Pancreas (tissue), 10 donors: ENCODE measurements at places on chromosomes 5 and 9. TPM values are rescaled to one million over a fixed set of nuclear protein-coding genes. Genes with fewer than 3 reads are reported as not detected.
A peak's percentile ranks its signal among the peaks of the same experiment; 100 is the strongest.

GRCh38 chr5:131384173-131384572 lies 120.3 kb downstream of the CDC42SE2 start:
- no peak for DNase-seq
- H3K36me3 ChIP-seq, result peaks cover 8% of the 10 kb centered on the region
- no peaks in the 10 kb centered on the region for H3K27me3 ChIP-seq

GRCh38 chr5:72107131-72107900 lies at the start of gene MAP1B:
TSS of gene MAP1B (plus strand) at chr5:72107475. CDS start at chr5:72107532, 57 bp downstream.
- no peak within 1 kb of the TSS for H3K27ac ChIP-seq
- H3K4me1 ChIP-seq, result no peaks in the 10 kb centered on the region
- H3K4me3 ChIP-seq, result peak within 1 kb of the TSS; percentile 42
- peak; percentile 16 for DNase-seq
- no peaks in the 10 kb centered on the region for H3K27me3 ChIP-seq

DNA sequence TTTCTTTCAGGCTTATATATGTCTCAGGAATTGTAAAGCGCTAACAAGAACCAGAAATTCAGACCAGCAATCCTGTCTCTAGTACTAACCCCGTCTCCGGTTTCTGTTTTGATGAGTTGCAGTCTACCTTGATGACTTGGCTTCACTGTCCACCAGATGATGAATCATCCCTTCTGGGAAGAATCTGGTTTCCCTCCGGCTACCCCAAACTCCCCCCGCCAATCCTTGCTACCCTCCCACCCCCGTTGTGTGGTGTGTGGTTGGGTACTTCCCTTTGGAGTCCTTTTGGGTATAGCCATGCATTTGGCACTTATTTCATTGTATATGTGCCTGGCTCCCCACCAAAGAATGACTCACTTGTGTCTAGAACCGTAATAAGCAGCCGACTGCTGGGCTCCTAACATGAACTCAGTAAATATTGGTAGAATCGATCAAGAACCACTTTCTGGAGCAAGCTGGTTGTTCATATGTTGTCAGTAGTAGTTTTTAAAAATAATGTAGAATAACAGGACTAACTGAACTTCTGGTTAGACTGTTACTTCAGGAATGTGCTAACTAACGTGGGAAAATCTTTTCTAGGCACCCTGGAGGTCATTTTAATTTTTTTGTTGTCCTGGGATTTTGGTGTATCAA lies 8.3 kb upstream of the TGFBI start:
- no peak overlapping the region for H3K27ac ChIP-seq
- peaks cover 7% of the 10 kb centered on the region for H3K4me1 ChIP-seq
- no peak for DNase-seq
- H3K4me3 ChIP-seq, result no peak overlapping the region
- no peaks in the 10 kb centered on the region for H3K36me3 ChIP-seq

DNA sequence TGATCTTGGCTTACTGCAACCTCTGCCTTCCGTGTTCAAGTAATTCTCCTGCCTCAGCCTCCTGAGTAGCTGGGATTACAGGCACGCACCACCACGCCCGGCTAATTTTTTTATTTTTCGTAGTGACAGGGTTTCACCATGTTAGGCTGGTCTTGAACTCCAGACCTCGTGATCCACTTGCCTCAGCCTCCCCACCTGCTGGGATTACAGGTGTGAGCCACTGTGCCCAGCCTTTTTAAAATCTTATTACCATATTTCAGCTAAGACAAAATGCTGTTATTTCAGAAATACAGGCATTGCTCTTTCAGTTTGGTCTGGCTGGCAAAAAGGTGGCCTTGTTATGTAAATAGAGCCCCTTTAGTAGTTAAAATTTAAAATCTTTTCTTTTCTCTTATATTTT lies 46.9 kb upstream of the GLDC start:
- DNase-seq, result no peak
- H3K4me3 ChIP-seq, result no peak overlapping the region
- no peak overlapping the region for H3K27ac ChIP-seq
- H3K36me3 ChIP-seq, result no peaks in the 10 kb centered on the region
- no peaks in the 10 kb centered on the region for H3K27me3 ChIP-seq

DNA sequence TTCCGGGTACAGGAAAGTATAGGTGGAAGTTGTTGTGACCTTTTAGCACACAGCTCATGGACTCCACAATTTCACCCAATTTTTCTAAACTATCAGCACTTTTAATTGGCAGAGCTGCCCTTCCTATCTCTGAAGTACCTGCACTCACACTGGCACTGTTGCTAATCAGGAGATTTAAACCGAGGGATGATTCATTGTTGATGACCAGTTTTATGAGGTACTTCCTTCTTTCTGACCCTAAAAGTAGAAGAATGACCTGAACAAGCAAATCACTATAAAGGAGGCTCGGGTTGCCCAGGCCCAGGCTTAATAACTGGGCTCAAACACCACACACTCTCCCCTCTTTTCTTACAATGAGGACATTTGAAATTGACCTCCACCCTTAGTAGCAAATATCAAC lies 105.9 kb downstream of the KCNN2 start:
- no peak overlapping the region for H3K4me3 ChIP-seq
- H3K27ac ChIP-seq, result no peak overlapping the region
- no peak for DNase-seq
- H3K27me3 ChIP-seq, result no peaks in the 10 kb centered on the region
- H3K4me1 ChIP-seq, result peaks cover 12% of the 10 kb centered on the region
- no peaks in the 10 kb centered on the region for H3K36me3 ChIP-seq

DNA sequence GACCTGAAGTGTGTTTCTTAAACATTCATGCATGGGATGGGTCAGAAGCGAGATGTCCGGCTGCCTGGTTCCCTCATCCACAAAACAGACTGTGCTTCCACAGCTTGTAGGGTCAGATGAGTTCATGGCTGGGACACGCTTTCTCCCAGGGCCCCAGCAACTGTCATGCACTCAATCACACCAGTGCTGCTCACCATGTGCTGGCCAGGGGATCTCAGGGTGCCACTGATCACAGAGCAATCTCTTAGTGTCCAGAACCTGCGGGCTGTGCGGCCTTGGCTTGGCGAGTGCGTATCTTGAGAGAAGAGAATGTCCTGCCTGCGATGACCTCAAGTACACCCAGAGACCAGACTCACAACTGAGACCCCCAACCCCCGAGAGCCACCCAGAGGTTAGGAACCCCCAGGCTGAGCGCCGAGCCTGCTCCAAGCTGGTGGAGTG lies 26.0 kb upstream of the FCN2 start:
- no peaks in the 10 kb centered on the region for H3K4me1 ChIP-seq
- H3K27me3 ChIP-seq, result no peaks in the 10 kb centered on the region
- H3K27ac ChIP-seq, result no peak overlapping the region
- H3K4me3 ChIP-seq, result no peak overlapping the region
- no peak for DNase-seq
- H3K36me3 ChIP-seq, result no peaks in the 10 kb centered on the region

The CXCL14 gene
- 3.6 TPM for total RNA-seq

The DRD1 gene
- total RNA-seq, result not detected

The MRPL50 gene
- total RNA-seq, result 5.9 TPM
